ENCODE measurements at places on chromosomes 11 and 22. TPM values are rescaled to one million over a fixed set of nuclear protein-coding genes. Genes with fewer than 3 reads are reported as not detected.

CD248 gene
- 35.5 TPM for total RNA-seq

OR51B2 gene
- not detected for total RNA-seq

FOLR2 gene
- not detected for total RNA-seq

NLRP6 gene
- 3.8 TPM for total RNA-seq

PARVA gene
- not detected for total RNA-seq

LRRC10B gene
- total RNA-seq, result not detected

MAML2 gene
- total RNA-seq, result 12.7 TPM

DNA sequence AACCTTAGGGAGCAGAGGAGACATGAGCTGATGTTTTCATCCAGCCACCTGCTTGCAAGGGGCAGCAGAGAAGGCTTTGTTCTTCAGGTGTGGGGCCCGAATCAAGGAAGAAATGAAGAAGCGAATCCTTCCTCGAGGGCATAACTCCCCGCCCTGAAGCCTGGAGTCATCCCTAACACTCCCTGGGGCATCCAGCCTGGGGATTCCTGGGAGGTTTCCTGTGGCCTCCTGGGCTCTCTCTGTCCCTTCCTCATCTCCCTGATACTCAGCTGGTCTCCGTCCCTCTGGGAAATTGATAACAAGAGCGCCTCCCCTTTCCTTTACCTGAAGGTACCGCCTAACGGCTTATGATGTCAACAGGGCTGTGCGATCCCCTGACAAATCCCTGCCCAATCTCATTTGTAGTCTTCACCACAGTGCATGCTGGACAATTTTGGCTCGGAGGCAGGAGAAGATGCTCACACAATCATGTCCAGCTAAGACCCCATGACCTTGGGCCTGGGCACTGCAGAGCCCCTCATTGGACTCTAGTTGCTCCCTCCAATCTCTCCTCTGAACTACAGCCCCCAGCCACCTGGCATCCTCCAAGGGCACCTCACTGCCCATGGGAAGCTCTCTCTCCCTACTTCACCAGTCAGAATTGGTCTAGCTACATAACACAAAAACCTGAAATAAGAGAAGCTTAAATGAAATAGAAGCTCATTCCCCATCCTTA lies 80.6 kb upstream of the RTL6 start:
- no peaks in the 10 kb centered on the region for H3K36me3 ChIP-seq
- no peak overlapping the region for H3K4me3 ChIP-seq
- no peak overlapping the region for H3K27ac ChIP-seq
- DNase-seq, result peak; percentile 38
- H3K27me3 ChIP-seq, result peaks cover 11% of the 10 kb centered on the region
- no peaks in the 10 kb centered on the region for H3K4me1 ChIP-seq

- no peak overlapping the region for H3K27ac ChIP-seq
- no peak overlapping the region for H3K4me3 ChIP-seq
- peaks cover 4% of the 10 kb centered on the region for H3K36me3 ChIP-seq
- H3K27me3 ChIP-seq, result no peaks in the 10 kb centered on the region
- peaks cover 10% of the 10 kb centered on the region for H3K4me1 ChIP-seq
Observed at GRCh38 chr11:6546735-6547134, 49.7 kb downstream of the DNHD1 start.

DNA sequence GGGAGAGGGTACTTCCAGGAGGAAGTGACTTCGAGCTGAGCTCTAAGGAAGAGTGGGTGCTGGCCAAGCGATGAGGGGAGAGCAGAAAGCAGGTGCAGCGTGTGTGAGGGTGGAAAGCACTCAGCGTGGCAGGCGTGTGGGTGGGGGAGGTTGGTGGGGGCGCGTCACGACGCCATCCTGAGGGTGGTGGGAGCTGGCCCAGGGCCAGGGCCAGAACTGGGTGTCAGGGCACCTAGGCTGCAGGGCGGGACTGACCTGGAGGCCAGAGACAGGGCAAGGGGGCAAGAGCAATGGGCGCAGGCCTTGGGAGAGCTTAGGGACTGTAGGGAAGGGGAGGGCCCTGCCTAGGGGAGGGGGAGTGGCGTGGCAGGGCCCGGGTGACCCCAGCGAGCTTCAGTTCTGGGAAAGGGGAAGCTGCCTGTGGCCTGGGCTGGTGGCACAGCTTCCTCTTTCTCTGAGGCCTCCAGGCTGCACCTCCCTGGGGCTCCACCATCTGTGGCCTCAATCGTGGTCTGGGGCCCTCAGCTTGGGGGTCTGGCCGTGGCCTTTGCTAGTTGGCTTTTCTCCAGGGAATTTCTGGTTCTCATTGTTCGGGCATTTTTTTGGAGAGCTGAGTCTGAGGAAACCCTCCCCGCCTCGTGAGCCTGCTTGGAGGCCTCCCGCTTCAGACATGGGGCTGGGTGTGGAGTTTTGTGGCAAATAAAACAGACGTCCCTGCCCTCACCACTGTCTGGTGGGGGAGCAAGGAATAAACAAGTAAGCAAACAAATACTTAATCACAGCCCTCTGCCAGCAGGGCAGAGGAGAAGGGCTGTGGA lies 8.9 kb downstream of the RELT start:
- peak; percentile 68 for DNase-seq
- peak overlapping the region; percentile 85 for H3K27ac ChIP-seq
- H3K27me3 ChIP-seq, result no peaks in the 10 kb centered on the region
- H3K4me1 ChIP-seq, result peaks cover 69% of the 10 kb centered on the region
- H3K4me3 ChIP-seq, result peak overlapping the region; percentile 10

GRCh38 chr11:84384731-84385130 lies 1098.6 kb upstream of the CCDC90B start:
- no peak overlapping the region for H3K4me3 ChIP-seq
- H3K27ac ChIP-seq, result no peak overlapping the region
- DNase-seq, result peak; percentile 40
- no peaks in the 10 kb centered on the region for H3K4me1 ChIP-seq
- no peaks in the 10 kb centered on the region for H3K27me3 ChIP-seq
- no peaks in the 10 kb centered on the region for H3K36me3 ChIP-seq

DNA sequence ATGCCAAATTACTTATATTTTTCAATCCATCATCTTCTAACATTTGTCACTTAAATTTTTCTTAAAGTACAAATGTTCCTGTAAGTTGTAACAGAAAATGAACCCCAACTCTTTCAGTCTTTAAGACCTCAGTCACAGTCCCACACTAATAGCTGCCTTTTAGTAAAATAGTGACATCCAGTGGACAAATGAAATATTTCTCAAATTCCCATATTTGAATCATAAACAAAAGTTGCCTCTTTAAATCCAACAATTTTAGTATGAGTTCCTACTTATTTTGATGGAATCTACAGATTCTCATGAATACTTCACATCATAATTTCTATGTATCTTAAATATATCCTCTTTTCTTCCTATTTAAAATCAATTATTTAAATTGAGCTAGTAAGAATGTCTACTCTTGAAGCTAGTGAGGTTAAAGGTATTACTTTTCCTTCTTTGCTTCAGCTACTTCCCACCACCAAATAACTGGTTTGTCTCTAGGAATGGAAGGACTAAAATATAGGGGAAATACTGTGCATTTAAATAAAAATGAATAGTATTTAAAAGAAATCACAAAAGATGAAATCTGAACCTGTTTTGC lies 9.2 kb downstream of the LIN7C start:
- H3K4me1 ChIP-seq, result peaks cover 6% of the 10 kb centered on the region
- peaks cover 22% of the 10 kb centered on the region for H3K36me3 ChIP-seq
- no peaks in the 10 kb centered on the region for H3K27me3 ChIP-seq
- H3K4me3 ChIP-seq, result no peak overlapping the region
- no peak overlapping the region for H3K27ac ChIP-seq
- no peak for DNase-seq

DNA sequence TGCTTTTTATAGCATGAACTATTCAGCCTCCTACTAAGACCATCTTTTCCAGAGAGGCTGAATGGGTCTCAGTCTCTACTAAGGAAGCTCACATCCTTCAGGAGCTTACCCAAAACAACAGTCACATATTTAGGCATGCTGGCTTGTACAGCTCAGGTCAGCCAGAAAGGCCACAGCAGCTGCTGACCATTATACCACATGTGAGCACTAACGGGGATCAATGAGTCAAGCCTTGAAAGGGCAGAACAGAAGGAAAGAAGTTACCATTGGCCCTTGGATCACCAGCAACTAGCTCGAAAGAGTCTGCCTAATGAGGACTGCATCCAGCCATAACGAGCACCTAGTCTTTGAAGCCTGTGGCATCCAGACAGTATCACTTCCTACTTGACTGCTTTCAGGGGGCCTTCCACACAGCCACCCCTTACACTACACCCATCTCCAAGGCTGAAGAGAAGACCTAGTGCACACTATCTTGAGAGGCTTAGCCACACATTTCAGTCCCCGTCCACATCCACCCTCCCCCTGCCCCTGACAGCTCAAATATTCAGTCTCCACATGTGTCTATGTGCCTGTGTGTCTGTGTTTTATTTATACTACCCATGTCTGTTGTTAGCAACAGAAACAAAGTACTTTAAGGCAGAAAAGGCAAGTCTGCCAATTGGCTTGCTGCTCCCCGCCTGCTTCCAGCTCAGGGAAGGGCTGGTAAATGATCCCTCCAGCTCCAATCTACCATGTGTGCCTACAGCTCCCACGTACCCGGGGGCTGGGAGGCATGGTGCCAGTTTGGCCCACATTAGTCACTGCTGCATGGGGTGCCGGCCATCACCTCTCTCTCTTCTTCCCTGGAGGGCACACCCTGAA lies 95.5 kb downstream of the RPL27A start:
- no peaks in the 10 kb centered on the region for H3K36me3 ChIP-seq
- H3K27me3 ChIP-seq, result peaks cover 27% of the 10 kb centered on the region
- H3K4me1 ChIP-seq, result peaks cover 4% of the 10 kb centered on the region
- no peak overlapping the region for H3K27ac ChIP-seq
- DNase-seq, result no peak

GRCh38 chr11:36407356-36407755 lies 102.7 kb downstream of the TRAF6 start:
- H3K27me3 ChIP-seq, result no peaks in the 10 kb centered on the region
- H3K36me3 ChIP-seq, result peaks cover 5% of the 10 kb centered on the region
- no peak overlapping the region for H3K27ac ChIP-seq
- peaks cover 43% of the 10 kb centered on the region for H3K4me1 ChIP-seq
- DNase-seq, result no peak
- no peak overlapping the region for H3K4me3 ChIP-seq

GRCh38 chr11:105641433-105641832 lies 31.6 kb downstream of the GRIA4 start:
- H3K36me3 ChIP-seq, result no peaks in the 10 kb centered on the region
- no peaks in the 10 kb centered on the region for H3K27me3 ChIP-seq
- no peaks in the 10 kb centered on the region for H3K4me1 ChIP-seq
- no peak for DNase-seq

DNA sequence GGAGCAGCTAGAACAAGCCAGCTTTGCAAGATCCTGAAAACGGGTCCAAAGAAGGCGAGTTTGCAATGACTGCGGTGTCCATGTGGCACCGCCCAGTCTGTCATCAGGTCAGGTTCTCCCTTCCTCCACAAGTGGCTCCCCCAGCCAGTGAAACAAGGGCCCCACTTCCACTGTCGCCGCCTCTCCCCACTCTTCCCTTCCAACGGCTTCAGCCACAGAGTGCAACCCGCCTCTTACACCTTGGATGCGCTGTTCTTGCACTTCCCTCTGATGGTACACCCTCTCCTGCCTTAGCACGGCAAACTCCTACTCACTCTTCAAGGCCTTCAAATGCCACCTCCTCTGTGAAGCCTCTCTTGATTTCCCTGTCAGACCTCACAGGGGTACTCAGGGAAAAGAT lies 10.8 kb upstream of the TCF20 start:
- no peaks in the 10 kb centered on the region for H3K36me3 ChIP-seq
- no peak overlapping the region for H3K27ac ChIP-seq
- peaks cover 21% of the 10 kb centered on the region for H3K4me1 ChIP-seq

DNA sequence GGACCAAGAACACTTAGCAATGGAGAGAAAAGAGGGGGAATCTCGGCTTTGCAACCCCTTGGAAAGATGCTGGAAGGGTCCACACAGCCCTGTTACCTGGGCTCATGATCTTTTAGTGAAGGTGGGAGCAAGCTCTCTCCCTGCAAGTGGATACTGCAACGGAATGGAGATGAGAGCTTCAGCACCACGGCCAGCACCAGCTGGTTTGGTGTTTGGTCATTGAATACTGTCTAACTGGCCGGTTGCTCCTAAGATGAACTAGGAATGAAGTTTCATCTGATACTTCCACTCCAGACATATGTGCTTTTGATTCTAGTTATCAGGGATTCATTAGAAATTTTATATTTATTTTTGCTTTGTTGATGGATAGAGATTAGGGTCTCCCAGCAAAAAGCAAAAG lies 16.3 kb downstream of the HTR3A start:
- DNase-seq, result peak; percentile 47
- H3K36me3 ChIP-seq, result no peaks in the 10 kb centered on the region
- H3K27ac ChIP-seq, result no peak overlapping the region

DNA sequence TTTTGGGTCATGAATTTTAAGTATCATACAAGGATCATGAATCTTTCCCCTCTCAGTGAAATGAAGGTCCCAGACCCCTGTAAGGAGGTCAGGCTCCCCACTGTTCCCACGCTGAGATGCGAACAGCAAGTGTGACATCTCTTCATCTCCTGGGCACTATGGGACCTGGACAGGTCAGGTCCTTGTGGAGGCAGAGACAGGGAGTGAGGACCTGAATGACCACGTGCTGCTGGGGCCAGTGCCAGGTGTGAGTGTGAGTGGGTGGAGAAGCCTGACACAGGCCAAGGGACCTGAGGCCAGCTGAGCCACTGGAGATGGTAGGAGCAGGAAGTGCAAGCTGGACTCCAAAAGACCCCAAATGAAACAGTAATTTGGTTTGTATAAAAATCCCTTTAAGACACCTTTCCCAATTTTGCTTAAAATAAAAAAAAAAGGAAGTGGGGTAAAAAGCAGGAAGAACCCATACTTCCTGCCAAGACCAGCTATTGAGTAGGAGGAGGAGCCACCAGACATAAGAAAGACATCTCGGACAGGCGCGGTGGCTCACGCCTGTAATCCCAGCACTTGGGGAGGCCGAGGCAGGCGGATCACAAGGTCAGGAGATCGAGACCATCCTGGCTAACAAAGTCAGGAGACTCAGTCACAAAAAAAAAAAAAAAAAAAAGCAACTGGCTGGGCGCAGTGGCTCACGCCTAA lies 35.4 kb upstream of the SERPIND1 start:
- H3K27me3 ChIP-seq, result no peaks in the 10 kb centered on the region
- H3K27ac ChIP-seq, result no peak overlapping the region
- peaks cover 18% of the 10 kb centered on the region for H3K36me3 ChIP-seq
- no peak for DNase-seq
- H3K4me1 ChIP-seq, result peaks cover 3% of the 10 kb centered on the region
